Cerebellar nuclear complex (tissue), 1 donor: ENCODE measurements at places on chromosomes 16 and 17.

GRCh38 chr16:53908731-53909130, 204.8 kb downstream of the FTO start:
- no peak for DNase-seq

GRCh38 chr17:41697122-41697962, 8.7 kb downstream of the EIF1 start:
- DNase-seq, result no peak

DNA sequence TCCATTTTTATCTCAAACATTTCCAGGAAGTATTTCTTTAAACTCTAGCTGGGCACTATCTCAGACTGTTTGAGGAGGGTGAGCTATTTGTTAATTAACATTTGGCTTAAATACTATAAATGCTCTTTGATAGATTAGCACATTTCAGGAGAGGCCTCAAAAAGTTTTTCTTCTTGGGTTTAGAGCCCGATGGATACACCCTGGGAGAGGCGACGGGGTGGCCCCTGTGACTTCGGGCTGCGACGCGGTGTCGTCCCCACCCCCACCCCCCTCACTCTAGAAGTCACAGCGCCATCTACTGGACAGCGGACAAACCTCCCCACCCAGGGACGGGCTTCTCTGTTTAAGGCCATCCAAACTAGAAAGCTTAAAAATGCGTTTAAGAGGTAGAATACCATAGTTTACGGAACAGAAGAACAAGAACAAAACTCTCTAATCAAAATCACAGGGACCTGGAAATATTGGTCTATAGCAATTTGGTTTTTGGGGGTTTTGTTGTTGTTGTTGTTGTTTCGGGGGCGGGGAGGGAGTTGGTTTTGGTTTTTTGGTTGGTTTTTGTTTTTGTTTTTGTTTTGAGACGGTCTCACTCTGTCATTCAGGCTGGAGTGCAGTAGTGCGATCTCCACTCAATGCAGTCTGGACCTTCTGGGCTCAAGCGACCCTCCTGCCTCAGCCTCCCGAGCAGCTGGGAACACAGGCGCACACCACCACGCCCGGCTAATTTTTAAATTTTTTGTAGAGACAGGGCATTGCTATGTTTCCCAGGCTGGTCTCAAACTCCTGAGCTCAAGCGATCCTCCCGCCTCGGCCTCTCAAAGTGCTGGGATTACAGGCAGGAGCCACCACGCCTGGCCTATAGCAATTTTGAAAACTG, 254.4 kb downstream of the C16orf95 start:
- DNase-seq, result no peak

DNA sequence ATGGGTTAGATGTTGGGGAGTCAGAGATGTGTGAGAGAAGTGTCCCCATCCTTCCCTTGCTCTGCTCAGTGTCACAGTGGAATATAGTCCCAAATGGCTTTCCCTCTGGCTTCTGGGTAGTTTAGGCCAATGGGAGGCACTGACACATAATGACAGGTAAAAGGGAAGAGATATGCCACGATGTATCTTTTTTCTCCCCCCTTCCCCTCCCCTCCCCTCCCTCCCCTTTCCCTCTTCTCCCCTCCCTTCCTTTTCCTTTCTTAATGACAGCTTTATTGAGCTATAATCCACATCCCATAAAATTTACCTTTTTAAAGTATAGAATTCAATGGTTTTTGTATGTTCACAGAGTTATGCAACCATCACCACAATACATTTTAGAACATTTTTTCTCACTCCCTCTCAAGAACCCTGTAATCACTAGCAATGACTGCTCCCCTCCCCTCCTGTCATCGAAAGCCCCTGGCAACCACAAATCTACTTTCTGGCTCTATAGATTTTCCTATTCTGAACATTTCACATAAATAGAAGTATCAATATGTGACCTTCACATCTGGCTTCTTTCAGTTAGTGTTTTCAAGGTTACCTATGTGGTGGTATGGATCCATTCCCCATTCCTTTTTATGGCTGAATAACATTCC, 617 bp upstream of the CCR7 start:
- DNase-seq, result no peak

GRCh38 chr17:72590382-72590781, 469.6 kb downstream of the SOX9 start:
- no peak for DNase-seq
